ENCODE measurements at places on chromosomes 1 and 21. TPM values are rescaled to one million over a fixed set of nuclear protein-coding genes. Genes with fewer than 3 reads are reported as not detected.
A peak's percentile ranks its signal among the peaks of the same experiment; 100 is the strongest.

CFH gene
- not detected for total RNA-seq

OPTC gene
- total RNA-seq, result not detected

GRCh38 chr1:35886577-35887431 is 3.8 kb downstream of the AGO1 start:
- peaks cover 18% of the 10 kb centered on the region for H3K36me3 ChIP-seq
- no peak overlapping the region for H3K27ac ChIP-seq
- peak; percentile 20 for DNase-seq
- no peak overlapping the region for H3K4me3 ChIP-seq
- H3K4me1 ChIP-seq, result peaks cover 46% of the 10 kb centered on the region

GRCh38 chr21:30232011-30232410 is 16.1 kb upstream of the CLDN8 start:
- no peaks in the 10 kb centered on the region for H3K27me3 ChIP-seq
- H3K27ac ChIP-seq, result no peak overlapping the region
- no peak overlapping the region for H3K4me3 ChIP-seq
- no peak for DNase-seq
- H3K4me1 ChIP-seq, result no peaks in the 10 kb centered on the region

GRCh38 chr1:208172423-208173145 is 71.6 kb downstream of the PLXNA2 start:
- H3K4me3 ChIP-seq, result peak overlapping the region; percentile 27
- H3K4me1 ChIP-seq, result peaks cover 90% of the 10 kb centered on the region
- no peaks in the 10 kb centered on the region for H3K27me3 ChIP-seq
- no peaks in the 10 kb centered on the region for H3K36me3 ChIP-seq

- H3K36me3 ChIP-seq, result no peaks in the 10 kb centered on the region
- DNase-seq, result no peak
- no peak overlapping the region for H3K27ac ChIP-seq
- H3K4me1 ChIP-seq, result no peaks in the 10 kb centered on the region
Measured at GRCh38 chr1:77143529-77144121, 75.6 kb downstream of the PIGK start.

GRCh38 chr1:6465461-6466005 is 440 bp downstream of the TNFRSF25 start:
- H3K4me3 ChIP-seq, result no peak overlapping the region
- H3K27ac ChIP-seq, result no peak overlapping the region
- H3K27me3 ChIP-seq, result no peaks in the 10 kb centered on the region
- peaks cover 21% of the 10 kb centered on the region for H3K4me1 ChIP-seq
- no peak for DNase-seq

- H3K27ac ChIP-seq, result no peak overlapping the region
- no peaks in the 10 kb centered on the region for H3K36me3 ChIP-seq
- H3K4me3 ChIP-seq, result no peak overlapping the region
Measured at GRCh38 chr1:92583821-92584760, 97.4 kb upstream of the GFI1 start.

GRCh38 chr21:33265664-33266049 is 510 bp upstream of the IL10RB start:
- no peaks in the 10 kb centered on the region for H3K27me3 ChIP-seq
- H3K4me1 ChIP-seq, result peaks cover 49% of the 10 kb centered on the region
- no peak for DNase-seq
- peak overlapping the region; percentile 5 for H3K27ac ChIP-seq
